Stimulated activated CD4-positive, alpha-beta T cell treated with anti-CD3 and anti-CD28 coated beads, TNF-alpha, amount 100 ng/mL, for 24 hours (primary cell): ENCODE measurements at places on chromosomes 16 and 17.
A peak's percentile ranks its signal among the peaks of the same experiment; 100 is the strongest.

GRCh38 chr16:3952737-3953131 is 72.2 kb upstream of the CREBBP start:
- no peak for DNase-seq

DNA sequence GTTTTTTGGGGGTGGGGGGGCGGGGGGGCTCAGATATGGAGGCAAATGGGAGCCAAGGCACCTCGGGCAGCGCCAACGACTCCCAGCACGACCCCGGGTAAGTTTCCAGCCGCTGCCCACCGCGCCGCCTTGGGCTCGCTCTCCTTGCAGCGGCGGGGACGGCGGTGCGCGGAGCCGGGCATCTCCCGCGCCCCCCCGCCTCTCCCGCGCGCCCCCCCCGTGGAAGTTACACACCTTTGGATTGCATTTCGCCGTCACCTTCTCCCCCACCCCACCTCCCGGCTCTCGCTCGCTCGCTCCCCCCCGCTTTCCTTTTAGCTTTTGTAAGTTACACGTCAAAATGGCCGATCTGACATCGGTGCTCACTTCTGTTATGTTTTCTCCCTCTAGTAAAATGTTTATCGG is 387 bp downstream of the MSI2 start:
- DNase-seq, result no peak

- no peak for DNase-seq
Observed at GRCh38 chr16:27579087-27579980, 29.4 kb downstream of the KATNIP start.

DNA sequence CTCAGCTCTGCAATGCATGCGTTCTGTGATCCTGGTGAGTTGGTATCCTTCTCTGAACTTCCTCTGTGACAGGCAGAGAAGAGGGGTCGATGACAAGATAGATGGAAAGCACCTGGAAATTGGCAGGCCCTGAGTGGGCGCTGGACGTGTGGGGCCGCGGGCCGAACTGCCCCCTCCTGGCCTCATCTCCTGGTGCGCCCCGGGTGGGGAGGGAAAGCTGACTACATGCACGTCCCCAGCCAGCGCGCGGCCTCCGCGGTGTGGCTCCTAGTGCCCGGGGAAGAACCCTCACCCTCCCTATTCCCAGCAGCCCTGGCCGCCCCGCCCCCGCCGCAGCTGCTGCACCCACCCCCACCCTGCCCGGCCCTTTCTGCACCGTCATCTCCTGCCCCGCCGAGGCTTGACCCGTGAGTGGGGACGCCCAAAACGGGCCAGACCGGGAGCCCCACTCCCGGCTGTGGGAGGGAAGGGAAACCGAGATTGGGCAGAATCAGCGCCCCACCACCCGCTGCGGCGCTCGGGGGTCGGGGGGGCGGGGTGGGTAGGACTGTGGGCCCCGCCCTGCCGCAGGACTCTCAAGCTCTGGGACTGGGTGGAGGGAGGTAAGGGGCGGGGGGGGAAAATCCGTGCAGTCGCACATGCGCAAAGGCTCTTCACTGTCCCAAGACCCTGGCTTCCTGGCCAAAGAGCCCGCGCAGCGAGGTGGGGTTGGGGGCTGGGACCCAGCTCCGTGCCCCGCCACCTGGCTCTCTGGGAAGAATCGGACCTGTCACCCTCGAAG is at the start of gene NOL3:
Gene NOL3 (plus strand): TSS at position 371 of the 781 bp plus-strand sequence.
- DNase-seq, result peak; percentile 70

DNA sequence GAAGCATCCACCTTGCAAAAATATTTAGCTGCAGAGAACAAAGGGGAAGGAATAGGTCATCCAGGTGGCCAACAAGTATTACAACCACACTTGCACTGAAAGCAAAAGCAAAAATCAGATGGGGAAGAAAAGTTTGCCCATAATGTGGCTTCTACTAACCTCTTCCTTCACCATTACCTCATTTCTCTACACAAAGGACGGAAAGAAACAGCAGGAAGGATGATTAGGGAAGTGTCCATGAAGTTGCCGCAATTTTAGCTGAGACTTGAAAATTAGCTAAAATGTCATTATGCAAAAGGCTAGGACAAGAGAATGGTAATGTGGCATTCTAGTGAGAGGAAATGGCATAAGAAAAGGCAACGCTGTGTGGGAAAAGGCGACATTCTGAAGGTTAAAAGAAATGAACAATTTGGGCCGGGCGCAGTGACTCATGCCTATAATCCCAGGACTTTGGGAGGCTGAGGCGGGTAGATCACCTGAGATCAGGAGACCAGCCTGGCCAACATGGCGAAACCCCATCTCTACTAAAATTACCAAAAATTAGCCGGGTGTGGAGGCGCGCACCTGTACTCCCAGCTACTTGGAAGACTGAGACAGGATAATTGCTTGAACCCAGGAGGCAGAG is 13.7 kb downstream of the KANSL1 start:
- no peak for DNase-seq

- DNase-seq, result no peak
Observed at GRCh38 chr16:11060364-11060763, 116.0 kb downstream of the CLEC16A start.

- no peak for DNase-seq
Observed at GRCh38 chr17:57285701-57286100, 29.4 kb downstream of the MSI2 start.

DNA sequence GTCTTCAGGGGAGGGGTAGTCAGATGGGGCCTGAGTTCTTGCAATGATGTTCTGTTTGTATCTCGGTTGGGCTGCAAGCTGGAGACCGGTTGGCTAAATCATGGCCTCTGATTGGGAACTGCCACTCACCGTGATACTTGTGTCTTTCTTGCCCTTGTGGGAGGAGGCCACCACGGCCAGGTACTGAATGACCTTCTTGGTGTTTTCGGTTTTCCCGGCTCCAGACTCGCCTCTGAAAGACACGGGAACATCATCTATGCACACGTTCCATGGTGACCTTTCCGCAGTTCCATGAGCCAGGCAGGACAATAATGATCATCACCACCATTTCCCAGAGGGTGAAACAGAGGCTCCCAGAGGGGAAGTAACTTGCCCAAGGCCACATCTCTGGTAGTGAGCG is 70.3 kb downstream of the MYH11 start:
- DNase-seq, result no peak

DNA sequence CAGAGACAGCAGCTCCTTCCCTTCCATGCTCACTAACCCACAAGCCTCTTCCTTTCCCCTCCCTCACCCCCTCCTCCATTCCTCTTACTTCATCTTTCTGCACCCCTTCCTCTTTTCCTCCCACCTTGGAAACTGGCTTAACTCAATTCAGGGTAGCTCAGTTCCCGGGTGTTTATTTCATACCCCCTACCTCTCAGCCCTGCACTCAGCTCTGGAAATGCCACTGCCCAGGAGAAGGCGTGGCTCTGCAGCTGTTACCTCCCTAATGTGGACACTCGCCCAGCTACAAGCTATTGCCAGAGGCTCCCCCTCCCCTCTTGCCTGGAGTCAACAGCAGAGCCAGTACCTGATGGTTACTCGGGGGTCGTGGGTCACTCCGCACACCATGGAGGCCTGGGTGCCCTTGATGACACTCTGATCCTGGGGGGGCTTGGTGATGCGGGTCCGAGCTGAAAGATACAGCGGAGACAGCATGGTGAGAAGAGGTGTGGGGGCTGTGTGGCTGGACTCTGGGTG is 118.4 kb upstream of the CDC42EP4 start:
- no peak for DNase-seq

DNA sequence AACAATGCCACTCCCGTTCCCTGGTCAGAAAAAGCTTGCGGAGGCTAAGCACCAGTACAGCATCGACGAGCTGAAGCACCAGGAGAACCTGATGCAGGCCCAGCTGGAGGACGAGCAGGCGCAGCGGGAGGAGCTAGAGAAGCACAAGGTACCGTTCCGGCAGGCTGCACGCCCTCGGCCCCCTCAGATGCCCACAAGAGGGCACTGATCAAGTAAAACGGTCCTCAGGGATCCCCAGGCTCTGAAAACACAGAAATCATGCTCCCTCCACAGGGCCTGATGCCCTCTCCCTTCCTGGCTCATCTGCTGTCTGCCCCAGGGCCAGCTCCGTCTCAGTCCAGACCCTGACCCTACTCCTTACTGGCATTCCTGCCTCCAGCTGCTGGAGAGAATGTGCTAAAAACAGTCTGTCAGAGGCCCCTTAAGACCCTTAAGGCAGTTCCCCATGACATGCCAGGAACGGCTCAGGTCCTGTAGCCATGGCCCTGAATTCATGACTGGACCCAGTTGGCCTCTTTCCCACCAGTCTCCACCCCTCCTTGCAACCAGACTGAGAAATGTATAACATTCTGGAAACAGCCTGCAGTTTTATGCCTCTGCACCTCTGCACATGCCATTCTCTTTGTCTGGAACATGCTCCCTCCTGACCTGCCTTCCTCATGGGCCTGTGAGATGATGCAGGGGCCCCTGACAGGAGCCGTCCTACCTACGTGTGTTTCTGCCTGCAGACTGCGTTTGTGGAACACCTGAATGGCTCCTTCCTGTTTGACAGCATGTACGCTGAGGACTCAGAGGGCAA is 21.8 kb downstream of the DRC3 start:
- no peak for DNase-seq
